EH (cell line): ENCODE measurements at places on chromosomes 7 and 10.

DNA sequence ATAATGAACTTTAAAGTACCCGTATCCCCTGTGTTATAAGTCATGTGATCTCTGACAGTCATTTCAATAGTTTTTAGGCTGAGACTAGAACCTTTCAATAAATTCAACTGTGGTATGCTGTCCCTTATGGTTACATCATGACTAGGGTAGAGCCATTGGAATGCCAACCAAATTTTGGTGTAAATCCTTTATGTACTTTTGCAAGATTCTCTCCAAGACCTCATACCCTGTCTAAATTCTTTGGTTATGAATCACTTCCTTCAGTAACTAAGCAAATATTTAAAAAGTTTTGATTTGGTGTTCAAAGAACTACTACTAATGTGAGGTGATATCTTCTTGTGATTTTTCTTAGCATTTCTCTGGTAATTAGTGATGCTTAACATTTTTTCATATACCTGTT, 20.8 kb upstream of the OR6B1 start:
- peak; percentile 82 for DNase-seq

- DNase-seq: no peak
Measured at GRCh38 chr7:108449521-108449920, 6.7 kb downstream of the NRCAM start.

- DNase-seq: peak; percentile 52
Measured at GRCh38 chr10:3720228-3721019, 64.6 kb downstream of the KLF6 start.

- DNase-seq: no peak
Measured at GRCh38 chr7:108403597-108404217, 52.5 kb downstream of the NRCAM start.

GRCh38 chr10:130354573-130354954, 218.4 kb downstream of the GLRX3 start:
- no peak for DNase-seq

GRCh38 chr7:116952635-116953371, 498 bp upstream of the ST7 start:
- DNase-seq: peak; percentile 59

DNA sequence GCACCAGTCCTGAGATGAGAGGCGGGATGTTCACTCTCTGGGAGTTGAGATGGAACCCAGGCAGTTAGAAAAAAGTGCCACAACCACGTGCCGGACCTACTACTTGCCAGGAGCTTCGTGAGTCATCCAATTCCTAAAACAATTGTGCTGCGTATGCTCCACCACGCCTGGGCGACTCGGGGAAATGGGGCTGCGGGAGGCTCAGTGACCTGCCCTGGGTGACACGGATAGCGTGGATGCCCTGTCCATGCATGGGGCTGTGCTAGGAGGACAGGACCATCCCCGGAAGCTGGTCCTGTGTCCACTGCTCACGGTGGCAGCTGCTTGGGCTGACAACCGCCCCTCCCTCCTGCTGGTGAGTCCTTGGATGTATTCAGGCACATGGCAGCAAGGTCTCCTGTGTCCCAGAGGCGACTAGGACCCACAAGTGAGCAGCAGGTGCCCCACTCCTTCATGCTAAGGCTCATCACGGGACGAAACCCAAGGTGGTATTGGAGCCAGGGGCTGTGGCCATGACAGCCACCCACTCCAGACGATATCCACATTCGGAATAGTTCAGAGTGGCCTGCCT, 90.4 kb downstream of the BMS1 start:
- DNase-seq: no peak

- DNase-seq: peak; percentile 35
Measured at GRCh38 chr10:76411729-76412435, 980.5 kb downstream of the LRMDA start.

DNA sequence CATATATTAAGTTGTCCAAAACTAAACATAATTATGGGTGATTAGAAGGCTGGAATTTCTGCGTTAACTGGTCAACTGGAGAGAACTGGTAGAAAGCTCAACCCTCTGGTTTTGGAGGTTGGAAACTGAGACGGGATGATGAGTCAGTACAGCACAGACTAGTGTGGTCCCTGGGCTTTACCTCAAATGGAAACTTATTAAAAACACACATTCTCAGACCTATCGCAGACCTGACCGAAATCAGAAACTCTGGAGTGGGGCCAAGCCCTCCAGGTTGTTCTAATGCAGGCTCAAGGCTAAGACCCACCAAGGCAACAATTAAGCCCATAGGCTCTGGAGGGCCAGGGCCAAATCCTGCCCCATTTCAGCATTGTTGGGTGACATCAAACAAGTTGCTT, 136.9 kb downstream of the KCNMA1 start:
- no peak for DNase-seq

DNA sequence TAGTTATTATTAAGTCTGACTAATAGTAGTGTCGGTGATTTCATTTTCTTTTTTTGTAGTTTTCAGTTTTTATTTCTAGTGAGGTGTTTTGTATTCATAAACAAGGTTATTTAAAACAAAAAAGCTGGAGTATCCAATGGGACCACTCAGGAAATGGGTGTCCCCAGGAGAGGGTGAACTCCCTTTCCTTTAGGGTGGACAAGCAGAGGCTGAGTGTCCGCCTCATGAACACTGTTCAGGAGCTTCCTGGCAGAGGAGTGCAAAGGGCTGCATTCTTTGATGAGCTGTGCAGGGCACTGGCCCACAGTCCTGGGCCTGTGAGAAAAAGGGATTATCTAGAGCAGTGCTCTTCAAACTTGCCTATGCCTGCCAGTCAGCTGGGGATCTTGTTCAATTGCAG, 56.0 kb downstream of the ADAMTS14 start:
- no peak for DNase-seq

GRCh38 chr7:127888411-127888810, 142.8 kb downstream of the LRRC4 start:
- no peak for DNase-seq

DNA sequence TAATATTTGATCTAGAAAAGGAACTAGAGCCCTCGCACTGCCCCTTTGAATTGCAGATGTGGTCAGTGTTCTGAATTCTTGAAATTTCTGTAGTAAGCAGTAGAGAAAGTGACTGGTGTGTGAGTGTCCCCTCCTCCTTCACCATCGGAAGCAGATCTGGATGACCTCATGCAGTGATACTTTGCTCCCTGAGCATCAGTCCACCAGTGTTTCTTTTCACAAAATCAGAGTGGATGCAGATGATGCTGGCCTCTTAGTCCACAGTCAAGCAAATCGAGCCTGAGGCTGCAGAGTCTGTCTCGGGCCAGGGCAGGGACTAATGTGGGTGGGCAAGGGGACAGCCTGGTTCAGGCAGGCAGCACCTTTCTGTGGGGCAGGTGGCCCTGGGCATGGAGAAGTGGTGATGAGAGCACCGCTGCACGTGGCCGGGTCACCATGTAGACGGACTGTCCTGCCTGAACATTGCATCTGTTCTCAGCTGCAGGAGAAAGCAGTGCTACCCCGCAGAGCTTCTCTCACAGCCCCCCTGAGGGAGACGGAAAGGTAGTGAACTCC, 5.4 kb downstream of the INSIG1 start:
- DNase-seq: no peak

DNA sequence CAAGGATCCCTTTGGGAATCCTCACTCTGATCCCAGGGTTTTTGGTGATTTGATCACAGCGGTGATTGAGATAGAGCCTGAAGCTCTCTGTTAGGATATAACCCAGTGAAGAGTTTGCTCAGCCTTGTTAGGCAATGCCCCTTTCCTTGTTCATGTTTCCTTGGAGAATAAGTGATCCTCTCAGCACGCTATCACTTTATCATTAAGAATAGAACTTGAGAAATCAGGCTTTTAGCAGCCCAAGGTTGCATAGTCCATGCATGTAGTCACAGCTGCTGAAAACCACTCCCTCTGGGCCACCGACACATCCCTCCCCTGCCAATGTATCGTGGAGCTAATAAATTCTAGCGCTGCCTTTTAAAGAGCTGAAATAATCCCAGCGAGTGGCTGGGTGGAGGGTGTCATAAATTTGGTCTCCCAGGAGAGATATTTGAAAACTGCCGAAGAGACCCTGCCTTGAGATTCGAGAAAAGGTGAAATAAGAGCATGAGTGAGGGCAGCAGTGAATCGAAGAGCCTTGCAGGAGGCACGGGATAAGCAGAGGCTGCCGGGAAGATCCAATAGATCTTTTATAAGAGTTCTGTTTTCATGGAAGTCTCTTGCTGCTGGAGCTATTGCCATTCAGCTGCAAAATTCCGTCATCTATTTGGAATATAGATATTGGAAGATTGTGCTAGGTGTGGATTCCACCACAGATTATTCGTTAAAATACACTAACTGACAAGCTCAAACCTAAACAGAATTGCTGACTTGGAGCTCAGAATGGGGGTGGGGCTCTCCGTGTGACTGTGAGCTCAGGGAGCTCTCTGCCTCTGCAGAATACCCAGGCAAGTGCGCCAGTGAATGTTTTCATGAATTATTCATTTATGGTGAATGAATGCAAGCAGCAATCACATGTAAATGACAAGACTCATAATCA, 249.8 kb downstream of the TRIL start:
- DNase-seq: no peak

DNA sequence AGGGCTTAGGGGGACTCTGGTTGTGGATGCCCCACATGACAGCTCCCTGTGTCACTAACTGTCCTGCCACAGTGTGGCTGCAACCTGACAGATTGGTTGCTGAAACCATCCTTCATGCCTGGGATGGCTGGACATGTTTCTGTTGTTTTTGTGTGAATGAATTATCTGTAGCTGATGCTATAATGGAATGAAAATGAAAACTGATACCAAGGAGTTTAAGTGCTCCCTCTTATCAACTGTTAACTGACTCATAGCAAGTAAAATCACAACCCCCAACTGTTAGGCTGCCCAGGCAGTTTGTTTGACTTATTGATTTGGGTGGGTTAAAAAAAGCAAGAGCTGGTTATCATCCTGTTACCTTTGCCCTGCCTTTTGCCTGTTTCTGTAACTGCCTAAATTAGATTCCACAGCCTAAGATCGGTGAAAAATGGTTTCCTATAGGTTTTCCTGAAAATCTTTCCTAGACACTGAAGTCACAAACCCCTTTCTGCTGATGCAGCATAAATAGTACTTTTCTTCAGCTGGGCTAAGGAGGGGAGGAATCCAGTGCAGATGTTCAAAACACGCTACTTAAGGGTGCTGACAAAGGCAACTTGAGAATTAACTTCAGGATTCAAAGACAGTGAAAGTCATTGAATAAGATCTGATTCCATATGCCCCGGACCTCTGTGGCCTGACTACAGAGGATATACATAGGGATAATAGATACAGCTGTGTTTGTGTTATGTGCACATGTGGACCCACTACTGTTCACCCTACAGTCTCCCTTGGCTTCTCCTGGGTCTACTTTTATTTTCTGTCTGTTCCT, 5.7 kb downstream of the FRAT2 start:
- no peak for DNase-seq

GRCh38 chr10:33106767-33107166, 148.7 kb upstream of the ITGB1 start:
- no peak for DNase-seq

- no peak for DNase-seq
Measured at GRCh38 chr10:47019155-47020145, 108.2 kb downstream of the PTPN20 start.

GRCh38 chr7:98283127-98283886, 1.8 kb downstream of the BRI3 start:
- peak; percentile 78 for DNase-seq

DNA sequence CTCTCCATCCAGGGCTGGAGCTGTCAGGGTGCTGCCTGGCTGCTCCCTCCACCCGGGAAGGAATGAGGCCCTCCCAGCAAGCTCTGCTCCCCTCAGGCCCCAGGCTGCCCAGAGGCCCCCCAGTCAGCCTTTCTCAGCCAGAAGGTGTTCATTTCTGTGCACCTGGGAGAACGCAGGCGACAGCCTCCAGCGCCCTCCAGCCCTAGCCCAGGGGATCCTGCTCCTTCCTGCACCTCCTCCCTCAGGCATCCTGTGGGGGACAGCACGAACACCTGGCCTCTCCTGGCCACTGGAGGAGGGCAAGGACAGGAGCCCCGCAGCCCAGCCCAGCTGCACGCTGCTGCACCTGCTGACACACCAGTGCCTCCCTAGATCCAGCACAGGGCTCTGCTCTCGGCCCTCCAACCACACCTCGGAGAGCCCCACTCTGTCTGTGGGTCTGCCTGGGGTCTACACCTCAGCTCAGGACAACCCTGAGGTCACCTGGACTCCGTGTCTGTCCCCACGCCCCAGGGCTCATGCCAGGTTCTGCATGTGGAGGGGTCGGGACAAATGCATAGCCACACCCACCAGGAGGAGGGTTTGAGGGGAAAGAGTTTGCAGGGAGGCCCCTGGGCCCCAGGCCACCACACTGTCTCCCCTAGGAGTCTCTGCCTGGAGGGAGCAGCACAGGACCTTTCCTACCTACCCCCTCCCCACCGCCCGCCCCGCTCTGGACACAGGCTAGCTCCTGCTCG, 7.4 kb upstream of the PWWP2B start:
- no peak for DNase-seq

DNA sequence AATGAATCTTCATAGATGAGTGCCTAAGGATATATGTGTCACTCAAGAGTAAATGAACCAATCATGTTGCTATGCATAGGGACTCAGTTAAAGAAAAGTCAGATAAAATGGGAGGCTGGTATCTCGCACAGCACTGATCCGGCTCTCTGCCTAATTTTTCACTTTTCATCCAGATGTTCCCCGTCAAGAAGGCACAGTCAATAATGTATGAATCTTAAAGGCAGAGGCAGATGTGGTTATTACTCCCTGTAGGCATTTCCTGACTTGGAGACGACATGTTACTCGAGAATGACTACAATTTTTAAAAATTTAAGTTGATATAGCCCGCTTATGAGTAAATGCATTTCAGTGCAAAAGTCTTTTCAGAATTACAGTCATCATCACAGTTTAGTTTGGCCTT, 113.6 kb downstream of the TBXAS1 start:
- DNase-seq: no peak

GRCh38 chr7:125423458-125424155, 494.0 kb upstream of the POT1 start:
- DNase-seq: no peak
